SJSA1 (cell line): ENCODE measurements at places on chromosomes 5 and 9. TPM values are rescaled to one million over a fixed set of nuclear protein-coding genes. Genes with fewer than 3 reads are reported as not detected.

The PCDHB5 gene
- 25.2 and 27.3 TPM in 2 replicates for total RNA-seq

DNA sequence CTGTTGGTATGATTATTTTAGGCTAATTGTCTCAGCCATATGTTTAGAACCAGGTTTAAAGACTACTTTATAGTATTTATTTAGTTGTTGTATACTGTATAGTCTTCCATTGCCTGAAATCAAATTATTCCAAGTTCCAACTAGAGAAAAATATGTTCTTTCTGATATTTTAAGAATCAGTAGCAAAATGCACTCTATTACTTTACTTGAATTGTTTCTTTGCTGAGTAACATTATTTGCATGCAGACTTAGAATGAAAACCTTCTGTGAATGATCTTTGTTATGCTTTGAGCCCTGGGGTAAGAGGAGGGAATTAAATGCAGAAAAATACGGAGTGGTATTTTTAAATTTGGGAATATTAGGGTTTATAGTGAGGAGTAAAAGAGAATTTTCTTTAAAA, 47.9 kb downstream of the MEGF10 start:
- no peak for DNase-seq

DNA sequence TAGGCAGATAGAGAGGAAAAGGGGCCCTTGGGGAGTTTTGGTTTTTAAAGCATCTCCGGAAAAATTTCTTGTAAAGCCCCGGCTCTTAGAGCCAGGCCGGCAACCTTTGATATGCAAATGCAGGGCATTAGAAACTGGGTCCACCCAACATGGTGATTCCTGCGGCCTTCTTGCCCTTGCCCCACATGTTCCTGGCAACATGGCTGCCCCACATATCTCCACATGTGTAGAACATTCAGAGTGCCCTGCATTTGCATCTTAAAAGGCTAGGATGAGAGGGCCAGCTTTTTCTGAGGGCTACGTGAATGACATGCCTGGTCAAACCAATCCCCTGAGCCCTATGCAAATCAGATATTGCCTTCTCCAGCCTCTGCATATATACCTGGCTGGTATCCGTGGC, 5.0 kb upstream of the SNAPC3 start:
- DNase-seq, result no peak

GRCh38 chr5:175484829-175485228, 6.5 kb downstream of the SFXN1 start:
- no peak for DNase-seq

- DNase-seq, result no peak
Observed at GRCh38 chr5:50853151-50853550, 186.7 kb downstream of the PARP8 start.

- no peak for DNase-seq
Observed at GRCh38 chr5:106720367-106720766, 950.4 kb downstream of the EFNA5 start.

GRCh38 chr9:135108831-135109510, 21.5 kb downstream of the OLFM1 start:
- no peak for DNase-seq
